GM04503 (cell line): ENCODE measurements at places on chromosomes 16 and 17.

DNA sequence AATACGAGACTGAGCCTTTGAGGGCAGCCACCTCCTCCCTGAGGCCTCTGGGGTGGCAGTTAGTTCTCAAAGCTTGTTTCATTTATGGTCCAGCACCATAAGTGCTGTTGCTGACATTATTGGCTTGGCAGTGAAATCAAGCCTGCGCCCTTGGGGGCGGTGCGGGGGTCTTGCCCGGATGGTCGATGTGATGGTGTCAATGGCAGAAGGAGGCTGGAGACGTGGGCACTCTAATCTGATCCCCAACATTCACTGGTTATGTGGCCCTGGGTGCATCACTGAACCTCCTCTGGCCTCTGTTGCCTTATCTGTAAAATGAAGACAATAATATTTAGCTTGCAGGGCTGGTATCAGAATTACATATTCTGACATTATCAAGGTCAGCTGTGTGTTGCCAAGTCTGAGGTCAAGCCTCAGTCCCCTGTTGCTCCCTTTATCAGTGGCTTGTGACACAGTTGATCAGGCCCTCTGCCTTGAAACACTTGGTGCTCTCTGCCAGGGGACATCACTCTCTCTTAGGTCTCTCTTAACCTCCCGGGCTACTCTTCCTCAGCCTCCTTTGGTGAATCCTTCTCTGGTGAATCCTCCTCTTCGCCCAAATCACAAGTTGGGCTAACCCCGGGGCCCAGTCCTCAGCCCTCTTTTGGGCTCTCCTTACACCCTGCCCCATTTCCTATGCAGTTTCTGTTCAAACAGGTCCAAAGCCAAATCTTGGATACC, 11.8 kb upstream of the TMEM220 start:
- no peak for DNase-seq

DNA sequence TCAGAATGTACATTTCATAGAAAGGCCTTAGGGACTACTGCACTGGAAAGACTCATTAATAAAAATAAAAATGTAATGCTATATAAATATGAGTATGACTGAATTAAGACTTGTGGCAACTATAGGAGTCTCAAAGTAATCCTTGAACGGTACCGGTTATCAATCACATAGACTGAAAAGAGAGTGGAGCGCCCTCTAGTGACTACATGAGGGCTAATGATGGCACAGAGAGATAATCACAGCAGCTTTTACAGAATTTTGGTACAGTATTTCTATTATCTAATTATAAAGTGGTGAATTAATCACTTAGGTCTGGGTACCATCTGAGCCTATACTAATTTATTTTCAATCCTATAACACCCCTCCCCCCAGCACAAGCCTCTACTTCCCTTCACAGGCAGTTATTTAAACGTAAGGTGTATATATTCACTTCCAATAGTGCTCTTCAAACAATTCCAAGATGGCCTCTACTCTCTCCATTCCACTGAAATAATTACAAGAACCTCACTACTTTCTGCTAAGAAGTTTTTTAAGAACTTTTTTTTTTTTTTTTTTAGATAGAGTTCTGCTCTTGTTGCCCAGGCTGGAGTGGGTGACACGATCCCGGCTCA, 40.7 kb upstream of the ANKFY1 start:
- DNase-seq: no peak

GRCh38 chr16:17515421-17516210, 44.9 kb upstream of the XYLT1 start:
- DNase-seq: no peak

DNA sequence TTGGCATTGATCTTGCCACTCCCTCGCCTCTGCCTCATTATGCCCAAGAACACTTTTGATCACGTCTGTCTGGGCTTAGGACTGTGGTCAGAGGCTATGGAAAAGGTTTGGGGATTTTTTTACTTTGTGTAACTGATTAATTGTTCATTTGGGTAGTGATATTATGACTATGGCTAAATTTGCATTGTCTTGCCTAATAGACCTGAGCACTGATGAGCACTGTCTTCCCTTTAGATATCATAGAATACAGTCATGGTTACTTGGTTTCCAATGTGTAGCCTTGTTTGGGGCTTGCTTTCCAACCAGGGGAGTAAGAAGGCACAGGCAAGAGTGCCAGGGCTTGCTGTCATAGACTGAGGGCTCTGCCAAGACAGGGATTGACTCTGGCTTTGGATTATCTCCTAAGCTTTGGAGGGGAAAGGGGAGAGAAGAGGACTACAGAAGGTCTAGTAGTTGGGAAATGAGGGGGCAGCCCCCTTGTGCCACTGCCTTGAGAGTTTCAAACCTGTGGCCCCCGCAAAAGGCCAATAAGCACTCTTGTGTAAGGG, 13.7 kb downstream of the LIMD2 start:
- no peak for DNase-seq

DNA sequence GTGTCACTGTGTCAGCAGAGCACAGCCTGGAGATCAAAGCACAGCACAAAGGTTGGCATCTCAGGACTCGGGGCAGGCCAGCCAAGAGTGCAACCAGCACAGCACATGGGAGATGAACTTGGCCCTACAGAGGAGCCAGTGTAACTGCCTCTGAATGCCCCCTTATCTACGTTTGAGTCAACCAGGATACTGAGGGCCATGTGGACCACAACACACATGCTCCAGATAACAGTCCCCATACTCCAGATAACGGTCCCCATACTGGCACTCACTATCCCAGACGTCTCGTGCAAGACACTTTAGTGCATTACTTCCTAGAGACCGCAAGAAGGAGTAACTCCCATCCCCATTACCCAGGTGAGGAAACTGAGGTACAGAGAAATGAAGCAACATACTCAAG, 88.2 kb downstream of the XYLT1 start:
- no peak for DNase-seq

GRCh38 chr16:49127103-49127502, 154.5 kb downstream of the CBLN1 start:
- DNase-seq: no peak

DNA sequence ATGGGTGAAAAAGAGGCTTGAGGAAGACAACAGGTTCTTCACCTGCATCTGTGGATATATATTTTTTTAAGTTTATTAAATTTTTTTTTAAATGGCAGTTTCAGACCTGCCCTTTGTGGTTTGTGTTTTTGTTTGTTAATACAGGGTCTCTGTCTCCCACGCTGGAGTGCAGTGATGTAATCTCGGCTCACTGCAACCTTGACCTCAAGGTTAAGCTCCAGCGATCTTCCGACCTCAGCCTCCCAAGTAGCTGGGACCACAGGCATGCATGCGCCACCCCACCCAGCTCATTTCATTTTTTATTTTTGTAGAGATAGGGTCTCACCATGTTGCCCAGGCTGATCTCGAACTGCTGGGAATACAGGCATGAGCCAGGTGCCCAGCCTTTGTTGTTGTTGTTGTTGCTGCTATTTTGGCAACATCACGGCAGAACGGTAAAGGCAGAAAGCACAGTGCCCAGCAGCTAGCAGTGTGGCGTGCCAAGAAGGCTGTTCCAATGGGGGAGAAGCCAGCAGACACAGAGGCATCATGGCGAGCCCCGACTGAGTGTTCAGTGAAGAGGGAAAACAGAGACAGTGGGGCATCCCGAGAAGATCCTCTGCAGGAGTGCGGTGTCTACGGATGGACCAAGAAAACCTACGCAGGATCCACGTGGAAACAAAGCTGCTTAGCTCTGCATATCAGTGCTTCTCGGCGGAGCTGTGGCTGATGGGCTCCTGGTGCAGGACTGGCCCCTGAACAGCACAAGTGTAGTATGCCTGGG, 19.6 kb downstream of the TMC6 start:
- DNase-seq: no peak

DNA sequence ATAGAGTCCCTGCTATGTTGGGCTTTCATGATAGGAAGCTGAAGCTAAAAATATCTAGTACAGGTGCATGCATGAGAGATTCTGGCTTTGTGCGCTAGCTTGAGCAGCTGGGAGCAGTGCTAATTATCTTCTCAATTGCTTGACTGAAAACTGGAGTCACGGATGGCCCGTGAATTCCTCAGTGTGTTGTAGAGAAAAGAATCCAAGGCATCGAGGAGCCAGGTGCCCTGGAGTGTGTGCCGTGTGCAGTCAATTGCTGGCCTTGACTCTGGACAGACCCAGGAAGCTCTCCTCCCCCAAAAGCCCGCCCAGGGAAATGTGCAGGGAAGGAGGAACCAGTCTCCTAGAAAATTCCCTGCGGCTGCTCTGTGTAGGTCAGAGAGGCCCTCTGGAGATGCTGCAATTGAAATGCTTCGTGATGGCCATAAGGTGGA, 14.2 kb downstream of the LGALS3BP start:
- no peak for DNase-seq

- DNase-seq: no peak
These were observed 40.9 kb downstream of the RAP1GAP2 start for GRCh38 chr17:2837147-2837561.

GRCh38 chr16:23771642-23772041, 16.8 kb downstream of the CHP2 start:
- DNase-seq: no peak

GRCh38 chr17:48543854-48544348, 1.0 kb downstream of the HOXB2 start:
- no peak for DNase-seq

DNA sequence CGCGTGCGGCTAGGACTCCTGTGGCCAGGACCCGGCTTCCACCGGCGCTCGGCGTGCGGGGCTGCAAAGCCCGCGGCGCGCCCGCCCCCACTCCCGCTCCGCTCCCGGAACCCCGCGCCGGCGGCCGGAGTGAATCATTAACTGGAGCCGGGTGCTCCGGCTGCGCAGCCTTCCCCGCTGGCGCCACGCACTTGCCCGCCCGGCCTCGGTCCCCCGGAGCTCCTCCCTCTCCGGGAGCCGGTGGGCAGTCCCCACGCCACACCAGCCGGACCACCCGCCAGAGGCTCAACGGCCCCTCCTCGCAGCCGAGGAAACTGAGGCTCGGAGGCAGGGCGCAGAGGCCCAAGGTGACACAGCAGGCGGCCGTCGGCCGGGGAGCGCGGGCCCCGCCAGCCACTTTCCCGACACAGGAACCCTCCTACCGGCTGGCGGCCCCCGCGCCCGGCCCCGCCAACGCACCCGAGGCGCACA, 580 bp downstream of the BCAR1 start:
- DNase-seq: no peak

DNA sequence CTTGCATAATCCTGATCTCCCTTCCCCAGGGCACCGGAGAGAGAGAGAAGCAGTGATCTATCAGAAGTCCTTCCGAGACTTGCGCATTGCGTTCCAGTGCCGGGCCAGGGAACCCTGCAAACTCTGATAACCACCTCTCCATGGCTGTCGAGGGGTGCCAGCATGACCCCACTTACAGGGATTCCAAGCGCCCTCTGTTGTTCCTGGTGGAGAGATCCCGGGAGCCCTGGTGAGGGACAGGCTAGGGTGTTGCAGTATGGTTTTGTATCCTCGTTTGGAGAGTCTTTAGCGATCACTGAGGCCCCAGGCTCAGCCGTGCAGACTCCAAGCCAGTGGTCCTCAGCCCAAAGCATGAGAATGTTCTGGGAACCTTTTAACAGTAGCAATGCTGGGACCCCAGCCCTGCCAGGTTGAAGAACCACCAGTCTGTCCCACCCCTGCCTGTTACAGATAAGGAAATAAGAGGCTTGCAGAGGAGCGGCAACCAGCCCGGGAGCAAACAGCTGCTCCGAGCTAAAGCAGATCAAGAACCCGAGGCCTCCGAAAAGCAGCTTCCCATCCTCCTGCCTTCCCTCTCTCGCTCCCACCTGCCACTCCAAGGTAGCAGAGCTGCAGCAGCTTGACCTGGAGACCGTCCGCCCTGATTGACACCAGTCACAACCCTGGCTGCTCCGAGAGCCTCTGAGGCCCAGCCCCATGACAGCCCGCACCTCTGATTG, 150.3 kb upstream of the RPL38 start:
- no peak for DNase-seq

GRCh38 chr17:72267601-72268000, 146.8 kb downstream of the SOX9 start:
- no peak for DNase-seq

DNA sequence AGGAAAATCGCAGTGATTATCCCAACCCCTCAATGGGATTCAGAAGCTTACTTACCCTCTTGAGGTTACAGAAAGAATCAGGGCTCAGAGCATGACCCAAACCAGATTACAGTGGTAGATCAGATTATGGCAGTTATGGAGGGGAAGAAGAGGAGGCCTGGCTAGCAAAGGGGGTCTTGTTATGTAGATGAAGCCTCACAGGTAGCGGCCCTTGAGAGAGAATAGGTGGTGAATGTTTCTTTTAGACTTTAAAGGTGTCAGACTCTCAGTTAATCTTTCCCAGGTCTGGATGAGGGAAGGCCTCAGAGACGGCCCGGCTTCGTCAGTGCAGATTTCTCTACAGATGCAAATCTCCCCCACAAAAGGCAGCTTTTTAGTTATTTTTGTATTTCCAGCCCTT, 15.6 kb downstream of the RNF112 start:
- no peak for DNase-seq

GRCh38 chr17:2860883-2861282, 64.6 kb downstream of the RAP1GAP2 start:
- no peak for DNase-seq

GRCh38 chr16:10182222-10183053, at the start of gene GRIN2A:
Gene GRIN2A, minus strand, starts transcription at chr16:10182428. Its CDS starts 2,017 bp downstream, at chr16:10180411.
- DNase-seq: no peak

GRCh38 chr16:72210072-72210471, 38.1 kb upstream of the PMFBP1 start:
- DNase-seq: no peak

- DNase-seq: no peak
These were observed 983.9 kb upstream of the EEF2KMT start for GRCh38 chr16:6081320-6081976.

- DNase-seq: no peak
These were observed 244.2 kb upstream of the CDH11 start for GRCh38 chr16:65365732-65366715.

- no peak for DNase-seq
These were observed 17.5 kb downstream of the UBALD1 start for GRCh38 chr16:4597174-4597573.

- DNase-seq: no peak
These were observed 16.1 kb downstream of the ABCA3 start for GRCh38 chr16:2324296-2324859.

DNA sequence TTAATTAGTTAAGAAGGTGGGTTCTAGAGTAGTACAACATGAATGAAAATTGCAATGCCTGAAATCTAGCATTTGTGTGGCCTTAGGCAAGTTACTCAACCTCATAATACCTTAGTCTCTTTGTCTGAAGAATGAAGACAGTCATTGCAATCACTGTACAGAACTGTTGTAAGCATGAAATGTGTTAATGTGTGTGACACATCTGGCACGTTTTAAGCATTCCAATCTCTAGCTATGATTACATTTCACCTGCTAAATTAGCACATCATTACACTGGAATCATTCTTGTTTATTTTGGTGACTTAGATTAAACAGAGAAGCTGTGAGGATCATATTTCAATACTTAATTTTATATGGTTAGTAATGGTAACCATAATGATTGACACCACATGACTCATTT, 629.7 kb upstream of the KIF2B start:
- DNase-seq: no peak

GRCh38 chr17:1143573-1143972, 36.2 kb downstream of the ABR start:
- DNase-seq: no peak

- DNase-seq: no peak
These were observed 128.2 kb upstream of the PSMD7 start for GRCh38 chr16:74168445-74168844.

- no peak for DNase-seq
These were observed 13.3 kb downstream of the CRISPLD2 start for GRCh38 chr16:84833144-84833500.

GRCh38 chr16:48592839-48593429, 17.0 kb downstream of the N4BP1 start:
- no peak for DNase-seq
